T-helper 9 cell (primary cell): ENCODE measurements at places on chromosomes 1 and 21.
A peak's percentile ranks its signal among the peaks of the same experiment; 100 is the strongest.

DNA sequence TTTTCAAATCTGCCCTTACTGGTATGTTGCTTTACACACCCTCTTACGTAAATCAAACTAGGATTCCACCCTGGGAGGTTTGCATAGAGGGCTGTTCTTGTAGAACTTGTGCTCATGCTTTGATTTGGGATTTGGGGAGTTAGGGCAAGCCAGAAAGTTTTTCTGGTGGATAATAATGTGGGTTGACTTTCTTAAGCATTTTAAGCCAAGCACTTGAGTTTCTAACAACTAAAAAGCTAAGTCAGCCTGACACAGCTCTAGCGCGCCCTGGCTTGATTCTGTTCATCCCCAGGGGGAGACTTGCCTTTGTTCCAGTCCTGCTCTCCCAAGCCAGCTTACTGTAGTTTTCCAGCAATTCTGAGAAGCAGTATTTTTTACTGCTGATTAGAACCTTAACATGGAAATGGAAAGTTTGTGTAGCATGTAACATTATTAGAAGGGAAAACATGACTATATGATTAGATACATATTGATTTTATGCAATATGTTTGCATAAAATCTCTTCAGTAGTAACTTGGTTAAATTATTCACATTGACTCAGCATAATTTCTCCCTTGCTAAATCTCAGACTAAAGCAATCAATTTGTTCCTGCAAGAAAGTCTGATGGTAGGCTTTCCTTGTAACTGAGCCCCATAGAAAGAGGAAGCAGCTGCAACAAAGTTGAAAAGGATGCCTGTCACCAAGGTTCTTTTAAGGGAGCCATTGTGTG lies 11.0 kb upstream of the PGD start:
- no peak for DNase-seq

DNA sequence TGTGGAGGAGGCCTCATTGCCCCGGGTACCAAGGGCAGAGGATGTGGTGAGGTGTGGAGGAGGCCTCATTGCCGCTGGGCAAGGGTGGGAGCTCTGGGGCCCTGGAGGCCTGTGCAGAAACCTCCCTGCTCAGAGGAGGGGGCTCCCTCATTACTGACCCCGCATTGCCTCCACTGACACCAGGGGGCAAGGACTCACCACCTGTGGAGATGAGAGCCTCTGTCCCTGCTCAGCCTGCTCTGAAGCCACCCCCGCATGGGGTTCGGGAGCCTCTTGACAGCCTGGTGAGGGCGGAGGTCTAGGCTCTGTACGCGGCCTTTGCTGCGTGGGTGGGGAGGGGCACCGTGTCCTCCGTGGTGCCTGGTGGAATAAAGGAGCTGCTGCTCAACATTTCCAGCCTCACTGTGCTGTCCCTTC lies 95.0 kb upstream of the COL6A1 start:
- DNase-seq, result no peak

DNA sequence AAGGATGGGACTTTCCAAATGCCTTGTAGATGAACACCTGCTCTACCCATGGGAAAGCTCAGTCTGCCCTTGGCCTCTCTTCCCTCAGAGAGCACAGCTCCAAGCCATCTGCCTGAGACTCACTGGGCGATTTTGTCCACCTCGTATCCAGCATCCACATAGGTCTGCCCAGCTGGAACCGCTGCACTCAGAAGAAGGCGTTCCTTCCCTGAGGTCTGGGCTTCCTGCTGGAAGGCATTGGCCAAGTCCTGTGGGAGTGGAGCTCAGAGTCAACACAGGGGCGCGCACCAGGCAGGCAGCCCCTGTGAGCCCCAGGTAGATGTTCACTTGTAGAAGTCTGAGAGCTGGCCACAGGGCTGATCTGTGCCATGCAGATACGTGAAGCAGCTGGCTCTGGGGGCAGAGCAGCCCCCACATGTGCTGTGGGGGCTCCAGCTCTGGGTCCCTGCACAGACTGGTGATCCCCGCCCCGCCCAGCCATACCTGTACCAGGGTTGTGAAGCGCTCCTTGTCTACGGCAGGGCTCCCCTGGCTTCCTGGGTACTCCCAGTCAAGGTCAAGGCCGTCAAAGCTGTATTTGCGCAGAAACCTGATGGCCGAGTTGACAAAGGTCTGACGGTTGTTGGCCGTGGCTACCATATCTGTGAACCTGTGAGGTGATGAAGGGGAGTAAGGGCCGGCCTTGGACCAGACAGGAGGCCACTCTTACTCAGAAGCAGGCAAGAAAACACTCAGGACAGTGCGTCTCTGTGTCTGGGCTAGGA lies 6.3 kb downstream of the CHIT1 start:
- no peak for DNase-seq

- DNase-seq, result no peak
Measured at GRCh38 chr1:28974432-28974831, 60.1 kb downstream of the EPB41 start.

GRCh38 chr1:198932351-198932991 lies 293.6 kb downstream of the PTPRC start:
- DNase-seq, result no peak

DNA sequence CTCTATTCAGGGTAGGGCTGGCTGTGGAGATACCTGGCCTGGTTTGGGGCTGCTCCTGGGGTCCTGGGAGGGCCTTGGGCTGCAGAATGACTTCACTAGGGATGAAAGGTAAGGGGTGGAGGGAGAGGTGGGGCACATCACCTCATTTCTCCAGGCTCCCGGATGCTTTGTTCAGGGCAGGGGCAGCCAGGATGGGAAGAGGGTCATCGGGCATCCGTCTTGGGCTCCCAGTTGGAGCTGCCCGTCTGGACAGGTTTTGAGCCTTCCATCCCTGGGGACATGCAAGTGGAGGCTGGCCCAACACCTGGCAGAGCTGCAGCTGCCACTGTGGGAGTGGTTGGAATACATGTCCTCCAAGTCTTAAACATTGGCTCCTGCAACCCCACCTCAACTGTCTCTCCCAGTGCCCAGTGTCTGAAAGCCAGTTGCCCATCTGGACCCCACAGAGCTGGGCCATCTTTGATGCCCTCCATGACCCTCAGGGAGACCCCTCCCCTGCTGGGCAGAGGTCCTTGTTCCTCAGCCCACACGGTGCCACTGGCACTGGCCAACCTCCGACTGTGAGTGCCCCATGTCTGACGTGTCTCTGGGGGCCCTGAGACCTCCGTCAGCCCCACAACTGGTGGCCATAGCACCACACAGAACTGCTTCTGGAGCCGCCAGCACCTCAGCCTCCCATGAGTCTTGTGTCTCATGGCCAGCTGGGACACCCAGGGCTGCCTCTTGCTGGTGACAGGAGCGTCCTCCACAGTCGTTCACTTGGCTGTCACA lies 52.8 kb downstream of the TRIM11 start:
- DNase-seq, result no peak

- DNase-seq, result no peak
Measured at GRCh38 chr1:10917513-10918454, 94.7 kb upstream of the TARDBP start.

DNA sequence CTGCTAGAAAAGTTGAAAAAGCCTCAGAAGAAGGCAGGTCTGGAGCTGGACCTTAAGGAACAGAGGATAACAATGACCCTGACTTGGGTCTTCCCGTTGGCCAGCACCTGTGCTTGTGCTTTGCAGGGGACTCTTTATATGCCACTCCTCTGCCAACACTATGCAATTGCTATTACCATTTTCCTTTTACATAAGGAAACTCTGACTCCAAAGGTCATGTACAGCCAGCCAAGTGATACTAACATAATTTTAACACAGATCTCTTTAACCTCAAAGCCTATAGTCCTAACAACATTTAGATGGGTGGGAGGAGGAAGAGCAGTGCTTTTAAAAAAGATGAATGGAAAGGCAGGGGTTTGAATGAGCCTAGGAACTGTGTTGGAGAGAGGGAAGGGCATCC lies 106.6 kb upstream of the RAB4A start:
- DNase-seq, result no peak

GRCh38 chr1:6958407-6959030 lies 173.3 kb downstream of the CAMTA1 start:
- DNase-seq, result no peak

DNA sequence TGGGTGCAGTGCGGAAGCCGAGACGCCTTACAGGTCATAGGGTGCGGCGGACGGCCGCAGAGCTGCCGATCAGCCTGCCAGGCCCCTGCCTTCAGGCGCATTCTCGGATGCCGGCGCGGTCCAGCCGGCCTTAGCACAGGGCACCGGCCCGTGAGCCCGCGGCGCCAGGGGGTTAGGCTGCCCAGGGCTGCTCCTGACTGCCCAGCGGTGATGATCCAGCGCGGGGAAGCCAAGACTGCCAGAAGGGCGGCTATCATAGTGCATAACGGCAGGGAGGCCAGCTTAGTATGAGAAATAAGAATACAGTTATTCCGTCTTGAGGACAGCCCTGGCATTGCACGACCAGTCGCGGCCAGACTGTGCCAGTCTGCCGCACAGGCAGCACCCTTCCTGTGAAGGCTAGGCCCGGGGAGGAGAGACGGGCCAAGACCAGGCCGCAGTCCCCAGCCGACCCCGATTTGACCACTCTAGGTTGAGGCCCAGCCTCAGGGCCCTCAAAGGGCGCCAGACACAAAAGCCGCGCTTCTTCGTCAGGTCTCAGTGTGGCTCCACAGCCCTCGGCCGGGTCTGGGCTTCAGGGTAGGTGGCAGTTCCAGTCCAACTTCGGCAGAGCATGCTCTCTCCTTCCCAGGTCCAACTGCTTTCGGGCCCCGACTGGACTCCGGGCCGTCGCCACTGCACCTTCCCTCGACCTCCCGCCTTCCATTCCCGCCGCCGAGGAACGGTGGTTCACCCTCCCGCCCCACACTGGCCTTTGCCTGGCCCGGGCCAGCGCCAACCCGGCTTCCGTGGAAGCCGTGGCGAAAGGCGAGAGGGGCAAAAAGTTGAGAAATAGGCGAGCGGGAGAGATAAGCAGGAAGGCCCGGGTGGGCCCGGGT lies 829 bp downstream of the ALX3 start:
- no peak for DNase-seq

GRCh38 chr1:203158960-203159665 lies 16.5 kb downstream of the MYBPH start:
- no peak for DNase-seq

DNA sequence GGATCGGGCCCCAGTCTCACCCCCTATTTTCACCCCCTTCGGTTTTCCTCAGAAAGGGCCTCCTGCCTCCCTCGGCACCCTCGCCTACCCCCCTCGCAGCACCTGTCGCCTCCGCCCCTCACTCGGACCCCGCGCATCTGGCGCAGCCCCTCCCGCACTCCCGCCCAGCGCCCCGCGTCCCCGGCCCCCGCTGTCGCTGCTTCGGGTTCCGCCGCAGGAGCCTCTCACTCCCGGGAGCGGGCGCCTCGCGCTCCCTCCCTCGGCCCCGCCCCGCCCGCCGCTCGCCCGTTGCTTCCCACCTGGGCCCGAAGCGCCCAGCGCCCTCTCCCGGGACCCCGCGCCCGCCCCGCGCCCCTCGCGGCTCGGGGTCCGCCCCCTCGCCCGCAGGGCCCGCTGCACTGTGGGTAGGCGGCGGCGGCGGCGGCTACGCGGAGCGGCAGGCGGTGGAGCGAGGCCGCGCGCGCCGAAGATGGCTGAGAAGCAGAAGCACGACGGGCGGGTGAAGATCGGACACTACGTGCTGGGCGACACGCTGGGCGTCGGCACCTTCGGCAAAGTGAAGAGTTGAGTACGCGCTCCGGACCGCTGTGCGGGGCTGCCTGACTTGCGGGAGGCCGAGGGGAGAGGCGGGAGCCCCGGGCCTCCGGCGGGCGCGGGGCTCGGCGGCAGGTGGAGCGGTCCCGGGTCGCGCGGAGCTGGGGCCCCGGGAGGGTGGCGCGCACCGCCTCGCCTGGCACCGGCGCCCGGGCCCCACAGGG lies at the start of gene PRKAA2:
PRKAA2 (plus strand) TSS at position 396 of the 758 bp plus-strand sequence; CDS start at position 470, 74 bp downstream.
- DNase-seq, result no peak

GRCh38 chr1:44261171-44261817 lies 48.0 kb downstream of the DMAP1 start:
- no peak for DNase-seq

DNA sequence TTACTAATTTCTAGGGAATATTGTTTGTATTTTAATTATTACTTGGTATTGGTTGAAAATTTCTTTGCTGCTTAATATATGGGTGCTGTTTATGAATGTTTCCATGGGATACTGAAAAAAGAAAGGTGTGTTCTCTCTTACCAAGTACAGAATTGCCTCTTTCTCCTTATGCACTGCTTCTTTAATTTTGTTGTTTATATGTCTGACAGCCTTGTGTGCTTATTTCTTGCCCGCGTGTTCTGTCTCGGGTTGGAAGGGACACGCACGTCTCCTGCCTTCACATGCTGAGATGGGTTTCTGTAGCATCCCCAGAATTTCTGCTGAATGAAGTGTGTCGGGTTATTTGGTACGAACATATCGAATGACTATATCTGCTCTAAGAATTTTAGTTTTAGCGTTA lies 51.1 kb downstream of the AGPAT3 start:
- no peak for DNase-seq

DNA sequence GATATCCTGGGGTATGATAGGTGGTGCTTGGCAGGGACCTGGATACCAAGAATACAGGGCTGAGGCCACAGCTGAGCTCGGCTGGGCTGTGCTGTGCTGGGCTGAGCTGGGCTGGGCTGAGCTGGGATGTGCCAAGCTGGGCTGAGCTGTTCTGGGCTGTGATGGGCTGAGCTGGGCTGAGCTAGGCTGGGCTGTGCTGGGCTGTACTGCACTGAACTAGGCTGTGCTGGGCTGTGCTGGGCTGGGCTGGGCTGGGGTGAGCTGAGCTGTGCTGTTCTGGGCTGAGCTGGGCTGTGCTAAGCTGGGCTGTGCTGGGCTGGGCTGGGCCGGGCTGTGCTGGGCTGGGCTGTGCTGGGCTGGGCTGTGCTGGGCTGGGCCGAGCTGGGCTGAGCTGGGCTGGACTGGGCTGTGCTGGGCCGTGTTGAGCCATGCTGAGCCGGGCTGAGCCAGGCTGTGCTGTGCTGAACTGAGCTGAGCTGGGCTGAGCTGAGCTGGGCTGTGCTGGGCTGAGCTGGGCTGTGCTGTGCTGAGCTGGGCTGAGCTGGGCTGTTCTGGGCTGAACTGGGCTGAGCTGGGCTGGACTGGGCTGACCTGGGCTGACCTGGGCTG lies 94.7 kb upstream of the ACTRT2 start:
- no peak for DNase-seq

- DNase-seq, result peak; percentile 47
Measured at GRCh38 chr1:116987256-116987555, 14.4 kb upstream of the CD101 start.

GRCh38 chr1:7373251-7373650 lies 397.8 kb upstream of the VAMP3 start:
- no peak for DNase-seq

- DNase-seq, result no peak
Measured at GRCh38 chr1:97739596-97740103, 181.2 kb downstream of the DPYD start.

DNA sequence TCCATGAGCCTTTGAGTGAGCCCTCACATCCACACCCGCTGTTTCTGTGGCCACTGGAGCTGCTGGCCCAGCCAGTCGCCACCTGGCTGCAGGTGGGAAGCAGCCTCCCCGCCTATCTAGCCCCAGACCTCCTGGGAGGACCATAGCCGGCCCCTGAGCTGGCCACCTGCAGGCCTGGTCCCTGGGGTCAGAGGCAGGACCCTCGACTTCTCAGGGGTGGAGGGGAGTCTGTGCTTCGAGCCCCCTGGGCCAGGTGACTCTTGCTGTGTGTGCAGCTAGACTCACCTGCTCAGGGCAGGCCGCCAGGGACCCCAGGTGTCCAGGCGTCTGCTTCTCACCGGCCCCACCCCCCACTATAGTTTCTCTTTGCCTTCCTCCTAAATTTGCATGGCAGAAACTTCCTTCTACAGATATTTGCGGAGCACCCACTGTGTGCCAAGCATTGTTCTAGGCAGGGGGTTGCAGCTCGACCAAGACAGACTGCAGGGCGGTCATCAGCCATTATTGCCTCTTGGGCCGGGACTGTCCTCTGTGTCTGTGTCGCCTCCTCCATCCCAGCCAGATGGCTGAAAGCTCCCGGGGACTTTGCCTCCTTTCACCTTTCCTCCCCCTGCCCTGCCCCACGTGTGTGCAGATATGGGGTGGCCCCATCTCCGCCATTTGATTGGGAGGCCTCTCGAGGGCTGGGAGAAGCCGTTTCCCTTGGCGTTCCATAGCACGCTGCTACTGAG lies 27.3 kb downstream of the SPSB1 start:
- DNase-seq, result no peak
